Panc1 (cell line): ENCODE measurements at places on chromosomes 4 and X.

GRCh38 chr4:142596121-142596520 is 250.0 kb downstream of the INPP4B start:
- DNase-seq = no peak

DNA sequence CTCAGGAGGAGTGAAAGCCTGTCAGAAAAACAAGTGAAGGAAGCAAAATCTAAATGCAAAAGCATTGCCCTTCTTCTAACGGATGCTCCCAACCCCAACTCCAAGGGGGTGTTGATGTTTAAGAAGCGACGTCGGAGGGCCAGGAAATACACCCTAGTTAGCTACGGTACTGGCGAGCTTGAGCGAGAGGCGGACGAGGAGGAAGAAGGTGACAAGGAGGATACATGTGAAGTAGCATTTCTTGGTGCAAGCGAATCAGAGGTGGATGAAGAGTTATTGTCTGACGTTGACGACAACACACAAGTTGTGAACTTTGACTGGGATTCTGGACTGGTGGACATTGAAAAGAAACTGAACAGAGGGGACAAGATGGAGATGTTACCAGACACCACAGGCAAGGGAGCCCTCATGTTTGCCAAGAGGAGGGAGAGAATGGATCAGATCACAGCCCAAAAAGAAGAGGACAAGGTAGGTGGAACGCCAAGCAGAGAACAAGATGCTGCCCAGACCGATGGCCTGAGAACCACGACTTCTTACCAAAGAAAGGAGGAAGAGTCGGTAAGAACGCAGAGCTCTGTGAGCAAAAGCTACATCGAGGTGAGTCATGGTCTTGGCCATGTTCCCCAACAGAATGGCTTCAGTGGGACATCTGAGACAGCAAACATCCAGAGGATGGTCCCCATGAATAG is 105.6 kb upstream of the MYOZ2 start:
- no peak for DNase-seq

GRCh38 chr4:156957556-156957955 is 14.0 kb downstream of the PDGFC start:
- no peak for DNase-seq

GRCh38 chr4:55706541-55706940 is 70.4 kb upstream of the NMU start:
- no peak for DNase-seq

- DNase-seq = no peak
Observed at GRCh38 chrX:111444881-111445280, 32.9 kb upstream of the DCX start.

- DNase-seq = no peak
Observed at GRCh38 chr4:38310446-38311043, 350.3 kb downstream of the PTTG2 start.

- no peak for DNase-seq
Observed at GRCh38 chrX:9747644-9748043, 18.0 kb downstream of the GPR143 start.

DNA sequence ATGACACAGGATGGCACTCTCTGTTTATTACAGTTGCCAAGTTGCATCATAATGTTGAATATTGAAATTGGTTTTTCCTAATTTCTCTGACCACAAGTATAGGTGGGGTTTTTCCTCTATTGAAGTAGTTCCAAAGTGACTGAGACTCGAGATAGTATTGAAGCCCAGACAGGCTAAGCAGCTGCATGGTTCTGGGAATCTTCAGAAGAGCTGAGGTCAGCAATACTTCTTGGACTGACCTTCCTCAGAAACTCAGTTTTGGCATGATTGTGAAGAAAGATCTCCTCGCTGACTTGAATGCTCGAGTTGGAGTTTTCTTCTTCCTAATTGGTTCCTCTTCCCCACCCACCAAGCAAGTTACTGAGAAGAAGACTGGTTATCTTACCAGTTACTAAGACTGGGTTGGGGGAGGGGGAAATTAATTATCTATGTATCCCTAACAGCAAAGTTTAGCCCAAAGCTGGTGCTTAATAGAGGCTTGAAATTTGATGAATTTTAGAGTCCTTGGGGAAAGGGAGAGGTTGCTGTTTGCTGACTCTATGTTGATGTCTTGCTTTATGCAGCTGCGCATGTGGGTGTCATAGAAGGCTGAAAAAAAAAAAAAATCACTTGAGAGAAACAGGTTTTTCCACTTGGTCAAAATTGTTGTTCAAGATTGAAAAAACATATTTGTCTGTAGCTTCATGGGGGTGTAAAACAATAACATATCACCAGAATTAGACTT is 91.1 kb downstream of the P2RY10 start:
- no peak for DNase-seq

GRCh38 chrX:133947022-133947421 is 38.4 kb downstream of the GPC3 start:
- DNase-seq = no peak

GRCh38 chr4:25813448-25814106 is 49.2 kb downstream of the SEL1L3 start:
- no peak for DNase-seq

GRCh38 chrX:150308041-150308440 is 55.1 kb upstream of the MAMLD1 start:
- no peak for DNase-seq

- DNase-seq = no peak
Observed at GRCh38 chrX:49177338-49177833, 5.7 kb downstream of the PLP2 start.

GRCh38 chr4:146288193-146288592 is 73.9 kb downstream of the REELD1 start:
- no peak for DNase-seq

DNA sequence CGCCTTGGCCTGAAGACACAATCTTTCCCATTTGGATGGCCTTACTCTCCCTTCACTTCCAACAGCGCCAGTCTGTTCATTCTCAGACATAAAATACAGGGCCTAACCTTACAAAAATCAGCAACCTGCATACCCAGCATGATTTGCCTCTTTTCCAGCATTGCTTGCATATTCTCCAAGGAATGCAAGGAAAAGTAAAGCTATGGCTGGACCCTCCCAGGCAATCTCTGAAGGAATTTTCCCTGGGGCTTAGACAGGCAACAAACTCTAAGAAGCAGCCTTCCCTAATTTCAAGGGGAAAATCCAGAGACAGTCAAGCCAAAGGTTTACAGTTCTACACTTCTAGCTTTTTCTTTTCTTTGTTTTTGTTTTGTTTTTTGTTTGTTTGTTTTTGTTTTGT is 3.6 kb downstream of the DCTD start:
- DNase-seq = no peak

GRCh38 chrX:150486011-150486410 is 82.4 kb upstream of the MTM1 start:
- peak; percentile 18 for DNase-seq
